Heart right ventricle (tissue), 16 donors: ENCODE measurements at places on chromosomes 4 and X. TPM values are rescaled to one million over a fixed set of nuclear protein-coding genes. Genes with fewer than 3 reads are reported as not detected.

MAGEA4 gene
- total RNA-seq, result not detected

MAGEA1 gene
- total RNA-seq, result not detected

- DNase-seq, result no peak
Measured at GRCh38 chr4:93092765-93093164, 735.8 kb upstream of the ATOH1 start.

DNA sequence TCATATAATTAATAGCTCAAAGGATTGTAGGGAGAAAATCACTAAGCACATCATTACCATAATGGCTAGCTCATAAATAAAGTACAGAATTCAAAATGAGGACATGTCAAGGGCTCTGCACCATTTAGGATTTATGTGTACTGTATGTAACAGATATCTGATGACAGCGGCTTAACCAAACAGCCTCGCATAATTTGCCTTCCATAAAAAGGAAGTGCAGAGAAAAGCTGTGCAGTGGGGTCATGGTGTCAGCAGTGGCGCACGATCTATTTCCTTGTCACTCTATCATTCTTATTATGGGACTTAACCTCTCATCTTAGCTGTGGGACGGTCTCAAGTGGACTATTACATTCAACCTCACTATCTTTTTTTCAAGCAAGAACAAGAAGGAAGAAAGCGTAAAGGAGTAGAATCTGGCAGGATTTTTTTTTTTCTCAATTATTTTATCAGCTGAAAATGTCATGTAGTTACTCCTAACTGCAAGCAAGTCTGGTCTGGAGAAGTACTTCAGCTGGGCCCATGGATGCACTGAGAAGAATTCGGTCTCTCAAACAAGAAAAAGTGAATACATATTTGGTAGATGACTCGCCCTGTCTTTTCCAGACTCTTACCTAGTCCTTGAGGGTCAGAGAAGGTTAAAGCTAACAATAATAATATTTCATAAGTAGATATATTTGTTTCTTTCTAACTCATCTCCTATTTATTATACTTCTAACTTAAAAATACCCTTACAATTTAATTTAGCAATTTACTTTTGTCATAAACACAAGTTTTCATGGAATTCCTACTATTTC lies 94.6 kb downstream of the COX18 start:
- DNase-seq, result no peak

- DNase-seq, result no peak
Measured at GRCh38 chrX:31036895-31037294, 34.9 kb downstream of the FTHL17 start.

DNA sequence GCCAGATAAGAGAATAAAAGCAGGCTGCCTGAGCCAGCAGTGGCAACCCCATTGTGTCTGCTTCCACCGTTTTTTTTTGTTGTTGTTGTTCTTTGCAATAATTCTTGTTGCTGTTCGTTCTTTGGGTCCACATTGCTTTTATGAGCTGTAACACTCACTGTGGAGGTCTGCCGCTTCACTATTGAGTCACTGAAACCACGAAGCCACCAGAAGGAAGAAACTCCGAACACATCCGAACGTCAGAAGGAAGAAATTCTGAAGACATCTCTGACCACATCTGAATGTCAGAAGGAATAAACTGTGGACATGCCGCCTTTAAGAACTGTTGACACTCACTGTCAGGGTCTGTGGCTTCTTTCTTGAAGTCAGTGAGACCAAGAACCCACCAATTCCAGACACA lies 110.5 kb downstream of the PCDH18 start:
- no peak for DNase-seq

DNA sequence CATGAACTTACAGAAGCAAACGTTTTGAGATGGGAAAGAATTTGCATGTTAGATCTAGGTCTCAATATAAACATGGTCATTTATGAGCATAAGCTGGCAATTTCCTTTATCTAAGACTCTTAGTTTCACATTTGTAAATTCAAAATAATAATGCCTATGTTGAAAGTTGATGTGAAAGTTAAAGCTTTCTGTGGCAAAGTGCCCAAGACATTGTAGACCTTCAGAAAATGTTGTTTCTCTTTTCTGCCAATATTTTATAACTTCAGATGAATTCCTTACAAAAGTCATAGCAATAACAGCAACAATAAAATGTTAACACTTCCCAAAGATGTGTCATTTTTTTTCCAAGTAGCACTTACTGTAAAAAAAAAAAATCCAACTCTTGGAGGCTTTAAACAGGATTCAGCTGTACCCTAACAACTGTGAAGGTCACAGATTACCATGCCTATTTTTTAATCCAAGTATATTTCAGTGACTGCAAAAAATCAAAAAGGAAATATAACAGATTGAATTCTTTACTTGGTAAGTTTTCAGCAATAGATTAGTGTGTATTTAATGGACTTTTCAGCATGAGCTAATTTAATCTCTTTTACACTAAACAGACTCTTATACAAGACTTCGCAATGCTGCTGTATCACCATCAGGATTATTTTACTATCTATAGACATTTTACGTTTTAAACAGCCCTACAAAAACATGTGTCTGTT lies 206.5 kb upstream of the PDE5A start:
- DNase-seq, result no peak
